ENCODE measurements at places on chromosomes 1 and 21.

DNA sequence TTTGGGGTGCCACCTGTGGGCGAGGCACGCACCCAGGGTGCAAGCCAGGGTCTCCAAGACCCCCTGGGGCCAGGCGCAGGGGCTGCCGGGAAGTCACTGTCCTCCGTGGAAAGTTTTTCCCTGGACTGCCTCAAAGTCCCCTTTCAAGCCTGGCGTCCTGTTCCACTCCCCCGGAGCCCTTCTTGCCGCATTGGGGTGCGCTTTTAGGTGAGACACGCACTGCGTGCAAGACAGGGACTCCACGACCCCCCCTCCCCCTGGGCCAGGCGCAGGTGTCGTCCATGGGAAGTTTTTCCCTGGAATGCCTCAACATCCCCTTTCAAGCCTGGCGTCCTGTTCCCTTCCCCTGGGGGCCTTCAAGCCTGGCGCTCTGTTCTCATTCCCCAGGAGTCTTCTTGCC, 137.1 kb downstream of the LIPI start:
- no peak for DNase-seq

- DNase-seq = no peak
These were observed 86.4 kb upstream of the LYST start for GRCh38 chr1:235952950-235953615.

DNA sequence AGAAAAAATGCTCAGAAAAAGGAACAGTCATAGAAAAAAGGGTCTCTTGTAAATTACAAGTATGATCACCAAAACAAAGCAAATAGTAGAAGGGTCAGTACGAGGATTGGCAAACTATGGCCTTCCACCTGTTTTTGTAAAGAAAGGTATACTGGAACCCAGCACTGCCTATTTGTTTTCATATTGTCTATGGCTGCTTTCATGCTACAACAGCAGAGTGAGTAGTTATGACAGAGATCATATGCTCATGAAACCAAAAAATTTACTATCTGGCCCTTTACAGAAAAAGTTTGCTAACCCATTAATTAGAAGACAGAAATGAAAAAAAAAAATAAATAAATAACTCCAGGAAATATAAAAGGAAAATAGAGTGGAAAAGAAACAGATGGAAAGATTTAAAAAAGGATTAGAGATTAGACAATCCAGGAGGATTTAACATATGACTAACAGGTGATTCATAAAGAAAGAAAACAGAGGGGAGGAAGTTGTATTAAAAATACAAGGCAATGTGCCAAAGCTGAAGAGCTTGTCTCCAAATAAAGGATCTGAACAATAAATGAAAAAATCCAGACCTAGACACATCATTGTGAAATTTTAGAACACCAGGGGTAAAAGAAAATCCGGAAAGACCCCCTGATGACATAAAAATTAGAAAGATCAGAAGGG, 108.5 kb upstream of the SERTAD4 start:
- no peak for DNase-seq

GRCh38 chr1:242426271-242426905, 98.1 kb downstream of the PLD5 start:
- DNase-seq = no peak

DNA sequence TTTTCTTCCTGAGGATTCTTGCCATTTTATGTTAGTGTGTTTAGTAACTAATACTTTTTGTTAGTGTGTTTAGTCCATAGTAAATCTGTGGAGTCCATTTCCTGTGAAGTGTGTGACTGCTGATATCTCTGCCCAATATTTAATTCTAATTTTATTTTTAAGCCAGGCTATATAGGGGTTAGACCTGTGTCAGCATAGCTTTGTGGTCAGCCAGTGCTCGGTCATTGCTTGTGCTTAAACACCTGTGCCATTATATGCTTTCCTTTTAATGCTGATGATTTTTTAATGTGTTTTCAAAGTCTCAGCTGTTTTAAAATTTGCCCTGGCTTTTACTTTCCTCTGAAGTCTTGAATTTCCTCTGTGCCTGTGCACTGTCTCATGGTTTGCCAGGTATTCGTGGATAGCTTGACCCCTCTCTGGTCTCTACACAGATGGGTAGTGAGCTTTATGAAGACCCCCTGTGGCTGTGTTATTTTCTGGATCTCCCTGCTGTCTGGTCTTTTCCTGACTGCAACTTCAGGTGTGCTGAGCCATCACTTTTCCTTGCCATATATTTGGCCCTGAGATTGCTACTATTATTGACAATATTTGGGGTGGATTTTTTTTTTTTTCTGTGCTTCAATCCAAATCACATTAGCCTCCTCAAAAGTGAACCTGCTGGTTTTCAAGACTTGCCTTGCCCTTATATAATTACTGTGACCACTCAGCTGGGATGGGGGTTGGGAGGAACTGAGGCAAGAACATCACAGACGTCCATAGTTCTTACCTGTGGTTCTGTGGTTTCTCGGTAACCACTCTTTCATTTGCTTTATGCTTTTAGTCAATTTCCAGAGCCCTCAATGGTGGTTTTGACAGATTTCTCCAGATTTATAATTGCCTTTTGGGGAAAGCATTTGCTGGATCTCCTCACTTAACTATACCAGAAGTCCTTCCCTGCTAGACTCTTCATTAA, 59.6 kb downstream of the RPS6KC1 start:
- DNase-seq = no peak

- no peak for DNase-seq
These were observed 228.0 kb upstream of the TMEM51 start for GRCh38 chr1:14925336-14926136.

DNA sequence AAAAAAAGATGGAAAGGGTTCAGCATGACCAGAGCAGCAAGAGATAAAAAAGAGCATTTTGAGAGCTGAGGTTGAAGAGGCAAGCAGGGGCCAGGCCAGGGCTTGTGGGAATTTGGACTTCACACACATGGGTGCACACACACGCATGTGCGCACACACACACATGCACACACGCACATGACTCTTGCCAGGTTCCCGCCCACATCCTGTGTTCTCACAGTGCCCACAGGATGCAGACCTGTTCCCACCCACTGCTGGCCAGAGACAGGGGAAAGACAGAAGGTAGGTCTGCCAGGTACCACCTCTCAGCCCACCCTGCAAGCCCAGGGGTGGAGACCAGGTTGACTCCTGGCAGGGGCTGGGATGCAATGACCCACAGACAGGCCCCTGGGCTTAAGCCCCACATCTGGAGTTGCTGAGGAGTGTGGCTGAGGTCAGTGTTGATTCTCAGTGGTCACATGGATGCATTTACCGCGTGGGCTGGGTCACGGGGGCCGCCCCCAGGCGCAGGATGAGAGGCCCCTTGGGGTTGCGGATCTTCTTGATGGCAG, 4.4 kb downstream of the COL16A1 start:
- DNase-seq = no peak

- DNase-seq = no peak
These were observed 97.5 kb downstream of the RGS2 start for GRCh38 chr1:192906334-192906733.

GRCh38 chr1:89589515-89589914, 43.4 kb upstream of the LRRC8C start:
- no peak for DNase-seq

DNA sequence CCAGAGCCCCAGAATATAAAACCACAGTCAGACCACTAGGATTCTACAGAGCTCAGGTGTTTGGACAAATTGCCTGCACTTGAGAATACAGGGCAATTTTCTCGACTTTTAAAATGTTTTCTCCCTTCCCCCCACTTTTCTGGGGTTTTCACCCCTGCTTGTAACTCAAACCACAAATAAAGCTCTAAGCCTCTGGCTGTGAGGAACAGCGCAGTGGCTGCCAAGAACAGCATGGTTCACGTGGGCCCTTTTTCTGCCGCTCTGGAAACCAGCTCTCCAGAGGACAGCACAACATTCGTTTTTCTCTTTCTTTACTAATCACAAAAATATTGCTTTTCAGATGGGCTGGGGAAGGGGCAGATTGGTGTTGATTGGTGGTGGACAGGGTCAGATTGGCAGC, 102.2 kb upstream of the JUN start:
- DNase-seq = no peak

- DNase-seq = no peak
These were observed 94.6 kb upstream of the AKT3 start for GRCh38 chr1:243944429-243945160.

DNA sequence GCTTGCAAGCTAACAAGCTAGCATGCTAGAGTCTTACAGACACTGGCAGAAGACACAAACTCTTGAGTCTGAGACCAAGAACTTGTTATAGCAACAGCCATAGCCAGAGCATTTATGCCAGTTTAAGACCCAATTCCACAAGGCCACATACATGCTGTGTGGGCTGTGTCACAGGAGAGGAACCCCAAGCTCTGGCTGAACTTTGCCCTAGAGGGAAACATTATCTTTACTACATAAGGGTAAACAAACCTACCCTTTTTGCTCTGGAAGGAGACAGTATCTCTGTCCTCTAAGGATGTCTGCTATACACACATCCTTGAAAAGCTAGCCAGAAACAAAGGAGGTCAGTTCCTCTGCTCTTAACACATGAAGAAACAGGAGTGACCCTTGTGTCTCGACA, 70.3 kb downstream of the HSF2BP start:
- no peak for DNase-seq

GRCh38 chr1:226568077-226568831, 19.7 kb downstream of the STUM start:
- DNase-seq = no peak

DNA sequence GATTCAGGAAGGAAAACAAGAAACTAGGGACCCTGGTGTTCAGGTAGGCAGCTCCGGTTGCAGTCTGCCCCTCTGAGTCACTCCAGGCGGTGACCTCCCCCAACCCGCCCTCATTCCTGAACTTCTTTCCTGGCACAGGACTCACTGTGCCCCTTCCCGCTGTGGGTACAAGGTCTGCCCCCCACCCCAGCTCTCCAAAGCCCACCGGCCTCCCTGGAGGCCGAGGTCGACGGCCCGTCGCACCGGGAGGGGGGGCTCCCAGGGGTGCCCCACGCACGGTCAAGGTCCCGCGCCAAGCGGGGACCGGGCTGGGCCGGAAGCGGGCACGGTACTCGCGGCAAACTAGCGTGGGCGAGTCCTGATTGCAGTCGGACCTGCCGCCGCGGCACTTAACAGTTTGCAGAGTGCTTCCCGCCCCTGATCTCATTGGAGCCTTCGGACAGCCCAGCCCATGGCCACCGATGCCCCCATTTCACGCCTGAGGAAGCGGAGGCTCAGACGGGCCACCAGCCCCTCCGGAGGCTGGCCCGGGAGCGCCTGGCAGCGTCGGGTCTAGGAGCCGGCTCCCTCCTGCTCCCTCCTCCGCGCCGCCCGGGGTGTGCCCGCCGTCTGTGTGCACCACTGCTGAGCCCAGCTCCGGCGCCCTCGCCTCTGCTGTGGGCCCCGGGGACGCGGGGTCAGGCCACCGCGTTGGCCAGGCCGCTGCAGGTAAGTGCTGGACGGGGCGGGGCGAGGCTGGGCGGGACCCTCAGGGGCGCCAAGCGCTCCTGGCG, at the start of gene GJB3:
Gene GJB3, plus strand, starts transcription at position 144 of the 773 bp plus-strand sequence. CDS start 3,549 bp downstream, outside the sequence.
- DNase-seq = no peak

DNA sequence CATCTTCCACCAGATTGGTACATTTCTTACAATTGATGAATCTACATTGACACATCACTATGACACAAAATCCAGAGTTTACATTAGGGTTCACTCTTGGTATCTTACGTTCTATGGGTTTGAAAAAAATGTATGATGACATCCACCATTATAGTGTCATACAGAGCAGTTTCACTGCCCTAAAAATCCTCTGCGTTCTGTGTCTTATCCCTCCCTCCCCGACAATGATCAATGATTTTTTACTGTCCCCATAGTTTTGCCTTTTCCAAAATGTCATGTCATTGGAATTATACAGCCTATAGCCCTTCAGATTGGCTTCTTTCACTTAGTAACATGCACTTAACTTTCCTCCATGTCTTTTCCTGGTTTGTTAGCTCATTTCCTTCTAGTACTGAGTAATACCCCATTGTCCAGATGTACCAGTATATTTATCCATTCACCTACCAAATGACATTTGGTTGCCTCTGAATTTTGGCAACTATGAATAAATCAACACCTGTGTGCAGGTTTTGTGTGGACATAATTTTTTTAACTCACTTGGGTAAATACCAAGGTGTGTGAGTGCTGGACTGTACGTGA, 80.9 kb upstream of the CDC42BPA start:
- no peak for DNase-seq

DNA sequence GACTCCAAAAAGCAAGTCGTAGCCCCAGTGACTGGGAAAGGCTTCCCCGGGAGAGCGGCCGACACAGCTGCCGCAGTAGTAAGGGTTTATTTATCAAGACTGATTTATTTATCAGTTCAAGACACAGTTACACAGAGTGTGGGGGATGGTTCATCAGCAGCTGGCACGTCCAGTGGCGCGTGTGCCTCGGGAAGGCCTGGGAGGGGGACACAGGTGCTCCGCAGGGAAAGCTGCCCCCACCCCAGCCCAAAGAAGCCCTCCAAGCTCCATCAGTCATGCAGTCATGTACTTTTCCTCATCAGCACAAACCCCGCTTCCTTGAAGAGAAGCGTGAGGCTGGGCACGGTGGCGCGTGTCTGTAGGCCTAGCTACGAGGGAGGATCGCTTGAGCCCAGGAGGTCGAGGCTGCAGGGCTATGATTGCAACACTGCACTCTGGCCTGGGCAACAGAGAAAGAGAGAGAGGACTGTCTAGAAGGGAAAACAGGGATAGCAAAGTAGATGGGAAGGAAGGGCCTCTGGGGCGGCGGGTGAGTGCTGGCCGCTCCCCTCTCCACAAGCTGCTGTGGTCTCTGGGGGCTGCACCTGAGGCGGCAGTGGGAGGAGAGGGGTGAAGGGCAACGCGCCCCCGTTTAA, 53.2 kb downstream of the PRKCZ start:
- no peak for DNase-seq

DNA sequence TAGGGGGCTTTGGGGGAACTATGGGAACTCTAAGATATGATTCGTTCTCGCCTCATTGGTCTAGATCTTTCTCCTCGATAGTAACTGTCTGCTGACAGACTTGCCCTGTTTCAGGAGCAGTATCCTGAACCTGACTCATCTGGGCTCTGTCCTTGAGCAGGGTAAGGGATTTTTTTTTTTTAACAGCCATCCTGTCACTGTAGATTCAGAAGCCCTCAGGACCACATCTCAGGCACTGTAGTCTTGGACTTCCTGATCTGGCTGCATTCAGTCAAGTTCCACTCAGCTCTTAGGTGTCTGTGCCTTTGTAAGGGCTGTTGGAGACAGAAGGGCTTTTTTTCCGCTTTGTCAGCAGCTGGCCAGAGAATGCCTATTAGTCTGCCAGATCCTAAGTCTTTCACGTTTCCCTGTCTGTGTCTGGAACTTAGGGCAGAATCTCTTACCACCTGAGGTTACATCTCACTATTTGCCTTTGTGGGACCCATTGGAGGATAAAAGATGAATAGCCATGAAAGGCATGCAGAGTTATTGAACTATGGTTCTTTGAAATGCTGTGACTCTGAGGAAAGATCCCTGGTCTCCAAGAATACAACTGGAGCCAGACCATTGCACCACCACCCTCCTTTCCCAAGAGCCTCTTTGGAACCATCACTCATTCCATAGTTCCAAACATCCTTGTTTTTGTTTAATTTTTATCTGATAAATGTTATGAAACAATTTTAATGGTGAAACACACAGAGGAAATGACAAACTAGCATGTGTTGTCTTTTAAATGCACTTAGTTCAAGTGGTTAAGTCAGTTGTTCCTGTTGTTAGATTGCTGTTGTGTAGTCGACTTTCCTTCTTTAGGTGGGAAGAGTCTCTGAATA, 49.7 kb upstream of the MACF1 start:
- DNase-seq = no peak

All from stimulated activated CD8-positive, alpha-beta memory T cell treated with anti-CD3 and anti-CD28 coated beads, Interleukin-15, amount 100 ng/mL, for 4 hours (primary cell).